ENCODE measurements at places on chromosomes 11 and 22.

DNA sequence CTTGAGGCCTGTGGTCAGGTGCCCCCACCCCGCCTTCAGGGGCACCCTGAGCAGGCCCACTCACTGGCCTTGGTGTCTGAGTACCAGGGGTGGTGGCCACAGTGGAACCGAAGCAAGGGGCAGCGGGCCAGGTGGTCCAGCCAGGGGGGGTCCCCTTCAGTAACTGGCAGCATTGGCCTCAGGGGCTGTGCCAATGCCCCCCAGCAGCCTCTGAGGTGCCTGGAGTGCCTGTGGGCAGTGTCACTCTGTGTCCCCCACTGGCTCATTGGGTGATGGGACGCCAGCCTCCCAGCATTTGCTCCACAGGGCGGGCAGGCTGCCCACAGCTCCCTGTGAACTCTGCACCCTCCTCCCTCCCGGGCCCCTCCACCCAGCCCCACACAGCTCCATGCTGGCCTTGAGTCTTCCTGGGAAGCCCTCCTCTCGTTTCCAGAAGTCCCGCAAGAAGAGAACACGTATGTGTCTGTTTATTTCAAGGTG lies 29.5 kb upstream of the CARS1 start:
- no peak for DNase-seq

GRCh38 chr11:34865261-34865660 lies 50.9 kb downstream of the APIP start:
- DNase-seq: no peak

DNA sequence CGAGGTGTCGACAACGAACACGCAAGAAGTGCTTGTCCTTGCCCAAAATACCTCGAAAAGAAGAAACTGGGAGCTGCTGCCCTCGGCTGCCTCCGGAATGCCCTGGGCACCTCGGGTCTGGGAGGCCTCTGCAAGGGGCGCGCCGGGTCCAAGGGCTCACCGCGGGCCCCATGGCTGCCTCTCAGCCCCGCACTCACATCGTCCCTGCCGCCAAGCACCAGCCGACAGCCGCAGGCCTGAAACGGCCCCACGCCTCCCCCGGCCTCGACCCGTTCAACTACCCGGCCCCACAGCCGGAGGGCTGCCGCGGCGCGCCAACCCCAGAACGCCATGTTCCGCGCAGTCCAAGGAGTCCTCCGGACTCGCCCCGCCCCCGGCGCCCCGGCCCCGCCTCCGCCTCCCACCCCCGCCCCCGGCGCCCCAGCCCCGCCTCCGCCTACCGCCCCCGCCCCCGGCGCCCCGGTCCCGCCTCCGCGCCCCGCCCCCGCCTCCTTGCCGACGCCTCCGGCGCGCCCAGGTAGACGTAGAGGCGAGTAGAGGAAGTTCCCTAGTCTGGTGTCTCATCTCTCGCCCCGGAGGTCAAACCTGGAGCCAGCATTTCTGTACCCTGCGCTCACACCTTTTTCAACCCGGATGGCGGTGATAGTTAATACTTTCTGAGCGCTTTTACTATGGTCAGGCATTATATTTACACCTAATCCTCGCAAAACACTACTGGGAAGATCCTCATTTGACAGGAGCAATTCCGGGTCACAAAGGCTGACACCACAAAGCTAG lies at the start of gene SIRT3:
SIRT3 (minus strand) TSS at position 346 of the 777 bp plus-strand sequence; CDS start at position 332, 14 bp downstream.
- peak; percentile 76 for DNase-seq

- peak; percentile 10 for DNase-seq
Measured at GRCh38 chr11:69213316-69213715, 57.6 kb downstream of the SMIM38 start.

GRCh38 chr22:29631725-29632124 lies 28.3 kb downstream of the NF2 start:
- no peak for DNase-seq

GRCh38 chr22:50686794-50687193 lies 14.2 kb downstream of the SHANK3 start:
- no peak for DNase-seq

DNA sequence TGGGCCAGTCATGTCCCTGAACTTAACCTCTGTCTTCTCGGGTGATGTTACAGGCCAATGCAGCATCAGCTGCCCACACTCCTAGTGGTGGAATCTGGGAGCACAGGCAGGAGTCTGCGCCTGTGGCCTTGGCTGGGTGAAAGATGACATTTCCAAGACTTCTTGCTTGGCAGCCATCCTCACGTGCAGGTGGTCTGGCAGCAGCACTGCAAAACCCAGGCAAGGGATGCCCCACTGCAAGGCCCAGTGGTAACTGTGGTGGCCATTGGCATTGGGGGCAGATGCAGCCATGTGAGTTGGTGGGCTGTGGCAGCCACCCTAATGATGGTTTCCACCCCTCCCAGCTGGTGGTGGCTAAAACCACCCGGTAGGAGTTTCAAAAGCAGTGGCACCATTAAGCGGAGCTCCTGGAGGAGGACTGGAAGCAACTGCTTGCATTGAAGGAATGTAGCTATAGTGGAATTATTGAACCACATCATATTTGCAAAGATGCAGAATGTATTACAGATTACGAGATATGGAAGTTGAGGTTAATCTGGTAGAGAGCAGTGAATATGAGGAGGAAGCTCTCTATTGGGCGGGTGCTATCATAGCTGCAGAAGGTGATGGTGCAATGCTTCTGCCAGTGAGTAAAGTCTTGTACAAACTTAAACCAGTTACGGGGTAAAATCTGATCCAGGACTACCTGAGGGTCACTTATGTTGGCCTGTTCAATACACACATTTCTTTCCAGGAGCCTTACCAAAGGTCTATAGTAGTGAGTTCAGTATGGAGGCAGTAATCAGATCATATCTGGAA lies 120.7 kb upstream of the TOP3B start:
- DNase-seq: no peak

DNA sequence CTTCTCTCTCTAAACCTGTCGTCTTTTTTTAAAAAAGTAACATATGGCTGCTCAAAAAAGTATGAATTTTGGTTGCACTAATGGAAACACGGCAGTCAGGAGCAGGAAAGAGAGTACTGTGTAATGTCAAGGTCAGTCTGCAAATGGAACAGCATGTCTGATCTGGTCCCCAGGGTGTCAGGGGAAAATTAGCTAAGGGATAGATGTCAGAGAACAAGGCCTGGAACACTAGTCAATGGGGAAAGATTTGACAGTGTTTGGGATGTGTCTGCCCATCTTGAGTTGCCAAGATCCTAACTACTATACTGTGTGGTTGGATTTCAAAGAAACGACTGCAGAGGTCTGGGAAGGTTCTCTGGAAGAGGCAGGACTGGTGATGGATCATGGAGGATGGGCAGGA lies 65.7 kb upstream of the PHOX2A start:
- no peak for DNase-seq

DNA sequence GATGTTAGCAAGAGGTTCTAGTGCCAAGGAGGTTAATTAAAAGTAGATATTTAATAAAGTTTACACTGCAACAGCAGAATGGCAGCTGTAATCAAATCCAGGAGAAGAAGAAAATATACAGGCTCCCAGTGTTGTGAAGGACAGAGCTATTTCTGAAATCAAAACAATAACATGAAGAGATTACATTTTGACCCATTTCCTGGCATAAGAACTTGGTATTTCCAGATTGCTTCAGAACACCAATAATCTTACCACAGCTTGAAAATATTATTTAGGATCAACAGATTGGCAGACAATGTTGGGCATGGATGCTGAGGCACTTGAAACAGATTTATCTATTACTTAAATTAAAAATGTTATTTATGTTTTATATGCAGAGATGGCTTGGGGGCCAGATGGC lies 692.5 kb downstream of the KCNA4 start:
- no peak for DNase-seq

DNA sequence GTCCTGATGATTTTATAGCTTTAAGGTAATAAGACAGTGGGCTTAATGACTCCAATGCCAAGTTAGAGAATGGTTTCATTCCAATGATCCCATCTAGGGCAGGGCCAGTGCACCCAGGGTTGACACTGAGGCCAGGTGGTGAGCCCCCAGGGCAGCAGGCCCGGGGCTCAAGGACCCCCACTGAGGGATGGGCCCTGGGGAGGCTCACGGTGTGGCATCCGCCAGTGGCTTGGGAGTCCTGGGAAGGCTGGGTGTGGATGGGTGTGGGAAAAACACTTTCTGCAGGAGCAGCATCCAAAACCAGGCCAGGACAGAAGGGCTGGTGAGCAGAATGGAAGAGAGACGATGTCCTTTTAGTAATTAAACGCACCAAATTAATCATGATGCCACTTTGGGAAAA lies 626.3 kb downstream of the TBC1D22A start:
- no peak for DNase-seq

DNA sequence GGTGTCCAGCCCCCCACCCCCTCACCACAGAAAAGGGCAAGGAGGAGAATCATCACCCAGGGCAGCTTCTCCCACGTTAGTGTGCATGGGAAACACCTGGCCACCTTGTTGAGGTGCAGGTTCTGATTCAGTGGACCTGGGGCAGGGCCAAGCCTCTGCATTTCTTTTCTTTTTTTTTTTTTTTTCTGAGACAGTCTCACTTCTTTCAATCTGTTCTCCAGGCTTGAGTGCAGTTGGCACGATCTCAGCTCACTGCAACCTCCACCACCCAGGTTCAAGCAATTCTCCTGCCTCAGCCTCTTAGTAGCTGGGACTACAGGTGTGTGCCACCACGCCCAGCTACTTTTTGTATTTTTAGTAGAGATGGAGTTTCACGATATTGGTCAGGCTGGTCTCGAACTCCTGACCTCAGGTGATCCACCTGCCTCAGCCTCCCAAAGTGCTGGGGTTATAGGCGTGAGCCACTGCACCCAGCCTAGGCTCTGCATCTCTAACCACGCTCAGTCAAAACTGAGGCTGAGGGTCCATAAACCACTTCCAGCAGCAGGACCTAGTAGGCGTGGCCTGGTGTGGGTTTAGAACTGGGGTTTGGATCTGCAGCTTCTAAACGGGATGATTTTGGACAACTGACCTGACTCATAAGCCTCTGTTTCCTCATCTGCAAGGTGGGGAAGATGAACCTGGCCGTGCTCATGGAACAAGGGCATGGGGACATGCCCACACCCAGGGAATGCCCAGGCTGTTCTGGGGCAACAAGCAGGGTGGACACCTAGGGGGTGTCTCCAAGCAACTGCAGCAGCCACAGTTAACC lies 734 bp downstream of the ZP1 start:
- DNase-seq: no peak

DNA sequence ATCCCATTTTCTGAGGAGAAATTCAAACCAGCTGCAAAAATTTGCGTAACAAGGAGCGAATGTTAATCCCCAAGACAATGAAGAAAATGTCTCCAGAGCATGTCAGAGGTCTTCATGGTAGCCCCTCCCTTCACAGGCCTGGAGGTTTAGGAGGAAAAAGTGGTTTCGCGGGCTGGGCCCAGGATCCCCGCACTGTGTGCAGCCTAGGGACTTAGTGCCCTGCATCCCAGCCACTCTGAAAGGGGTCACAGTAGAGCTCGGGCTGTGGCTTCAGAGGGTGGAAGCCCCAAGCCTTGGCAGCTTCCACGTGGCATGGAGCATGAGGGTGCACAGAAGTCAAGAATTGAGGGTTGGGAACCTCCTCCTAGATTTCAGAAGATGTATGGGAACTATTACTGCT lies 87.4 kb downstream of the BRD1 start:
- no peak for DNase-seq

- DNase-seq: no peak
Measured at GRCh38 chr11:107769189-107769588, 57.3 kb upstream of the SLN start.

GRCh38 chr22:37843741-37844089 lies 419 bp downstream of the ANKRD54 start:
- peak; percentile 19 for DNase-seq

DNA sequence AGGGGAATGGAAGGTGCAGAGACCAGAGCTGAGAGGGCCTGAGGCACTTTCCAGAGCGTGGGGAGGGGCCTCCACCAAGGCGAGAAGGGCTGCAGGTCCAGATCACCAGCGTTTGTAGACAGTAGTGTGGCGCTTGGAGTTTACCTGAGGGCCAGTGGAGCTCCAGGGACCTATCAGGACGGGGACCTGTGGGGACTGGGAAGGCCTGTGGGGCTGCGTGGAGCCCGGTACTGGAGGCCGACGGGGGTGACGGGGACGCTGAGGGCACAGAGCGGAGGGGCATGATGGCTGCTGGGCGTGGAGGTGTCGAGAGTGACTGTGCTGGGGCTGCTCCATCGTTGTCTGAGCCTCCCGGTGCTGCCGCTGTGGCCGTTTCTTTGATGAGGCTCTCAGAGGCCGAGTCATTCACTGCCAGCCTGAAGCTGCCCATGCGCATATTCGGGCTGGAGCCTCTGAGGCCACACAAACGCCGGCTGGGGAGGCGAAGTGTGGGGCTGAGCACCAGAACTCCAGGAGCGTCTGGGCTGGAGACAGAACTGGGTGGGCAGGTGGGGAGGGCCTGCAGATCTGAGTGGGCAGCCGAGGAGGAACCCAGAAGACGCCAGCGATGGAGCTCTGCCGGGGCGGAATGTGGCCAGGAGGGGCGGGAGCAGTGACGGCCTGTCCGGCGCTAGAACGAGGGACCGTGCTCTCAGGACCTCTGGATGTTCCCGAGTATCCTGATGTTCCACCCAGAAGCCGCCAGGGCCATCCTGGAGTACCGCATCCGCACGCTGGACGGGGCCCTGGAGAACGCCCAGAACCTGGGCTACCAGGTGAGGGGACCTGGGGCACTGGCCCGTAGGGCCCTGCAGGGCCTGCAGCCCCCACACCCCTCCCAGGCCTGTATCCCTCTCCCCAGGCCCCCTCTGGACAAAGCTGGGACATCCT lies 2.6 kb downstream of the PGGHG start:
- no peak for DNase-seq

- DNase-seq: peak; percentile 53
Measured at GRCh38 chr11:111422494-111423249, 43.6 kb upstream of the POU2AF1 start.

GRCh38 chr22:47374901-47375575 lies 612.6 kb downstream of the TBC1D22A start:
- no peak for DNase-seq

DNA sequence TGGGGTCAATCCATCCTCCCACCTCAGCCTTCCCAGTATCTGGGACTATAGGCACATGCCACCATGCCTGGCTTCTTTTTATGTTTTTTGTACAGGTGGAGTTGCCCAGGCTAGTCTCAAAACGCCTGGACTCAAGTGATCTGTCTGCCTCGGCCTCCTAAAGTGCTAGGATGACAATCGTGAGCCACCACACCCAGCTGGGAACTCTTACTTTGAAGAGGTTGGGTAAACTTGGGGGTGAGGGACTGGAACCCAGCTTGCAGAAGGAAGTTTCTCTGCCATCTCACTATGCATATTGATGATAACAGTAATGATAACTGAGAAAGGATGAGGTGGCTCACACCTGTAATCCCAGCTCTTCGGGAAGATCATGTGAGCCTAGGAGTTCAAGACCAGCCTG lies 35.9 kb downstream of the ACO2 start:
- DNase-seq: no peak

DNA sequence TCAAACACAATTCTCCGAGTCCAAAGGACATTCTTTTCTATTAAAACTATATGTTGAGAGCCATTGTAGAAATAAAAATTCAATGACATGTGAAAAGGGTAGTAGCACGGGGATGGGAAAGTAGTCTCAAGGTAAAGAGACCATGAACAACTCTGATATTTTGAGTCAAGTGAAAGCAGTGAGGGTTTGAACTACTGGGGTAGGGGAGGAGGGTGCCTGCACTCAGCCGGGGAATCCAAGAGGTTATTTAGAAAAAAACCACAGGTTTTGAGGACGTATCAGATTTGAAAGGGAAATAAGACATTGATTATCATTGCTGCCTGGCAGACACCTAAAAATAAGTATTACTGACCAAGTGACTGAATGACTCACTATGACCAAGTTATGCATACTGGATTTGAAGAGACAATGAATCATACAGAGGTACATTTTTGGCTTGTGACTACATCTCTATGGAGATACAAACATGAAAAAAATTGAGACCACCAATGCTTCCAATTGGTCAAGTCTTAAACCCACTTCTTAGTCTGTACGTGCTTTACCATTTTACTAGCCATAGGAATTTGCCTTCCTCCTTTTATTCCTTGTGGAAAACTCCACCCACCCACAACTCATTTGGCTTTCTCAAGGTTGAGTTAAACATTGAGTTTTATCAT lies 2.2 kb upstream of the OR52H1 start:
- no peak for DNase-seq

Data from stimulated activated CD4-positive, alpha-beta T cell treated with anti-CD3 and anti-CD28 coated beads, Interleukin-15, amount 100 ng/mL, for 1 hour (primary cell).